ENCODE measurements at places on chromosomes 5 and 9.

GRCh38 chr5:57325678-57326397, 152.0 kb downstream of the GPBP1 start:
- peak; percentile 33 for DNase-seq

- peak; percentile 12 for DNase-seq
These were observed 15.7 kb downstream of the PHF2 start for GRCh38 chr9:93592008-93592642.

- no peak for DNase-seq
These were observed 116.2 kb upstream of the TBCA start for GRCh38 chr5:77892061-77893010.

DNA sequence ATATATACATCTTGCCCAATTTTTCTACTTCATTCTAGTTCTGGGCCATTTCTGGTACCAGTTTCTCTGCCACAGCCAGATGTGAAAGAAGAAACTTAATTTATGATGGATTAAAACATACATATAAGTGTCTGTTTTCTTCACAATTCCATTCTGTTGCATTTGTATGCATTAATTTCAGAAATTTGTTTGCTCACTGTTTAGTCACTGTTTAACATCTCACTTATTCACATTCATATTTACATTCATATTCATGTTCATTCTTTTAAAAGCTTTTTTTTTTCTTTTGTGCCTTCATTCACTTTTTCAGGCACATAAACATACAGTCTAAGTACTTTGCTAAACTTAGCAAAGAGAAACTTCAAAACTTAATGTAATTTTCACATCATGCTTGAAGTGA, 684.0 kb upstream of the CDH9 start:
- no peak for DNase-seq

DNA sequence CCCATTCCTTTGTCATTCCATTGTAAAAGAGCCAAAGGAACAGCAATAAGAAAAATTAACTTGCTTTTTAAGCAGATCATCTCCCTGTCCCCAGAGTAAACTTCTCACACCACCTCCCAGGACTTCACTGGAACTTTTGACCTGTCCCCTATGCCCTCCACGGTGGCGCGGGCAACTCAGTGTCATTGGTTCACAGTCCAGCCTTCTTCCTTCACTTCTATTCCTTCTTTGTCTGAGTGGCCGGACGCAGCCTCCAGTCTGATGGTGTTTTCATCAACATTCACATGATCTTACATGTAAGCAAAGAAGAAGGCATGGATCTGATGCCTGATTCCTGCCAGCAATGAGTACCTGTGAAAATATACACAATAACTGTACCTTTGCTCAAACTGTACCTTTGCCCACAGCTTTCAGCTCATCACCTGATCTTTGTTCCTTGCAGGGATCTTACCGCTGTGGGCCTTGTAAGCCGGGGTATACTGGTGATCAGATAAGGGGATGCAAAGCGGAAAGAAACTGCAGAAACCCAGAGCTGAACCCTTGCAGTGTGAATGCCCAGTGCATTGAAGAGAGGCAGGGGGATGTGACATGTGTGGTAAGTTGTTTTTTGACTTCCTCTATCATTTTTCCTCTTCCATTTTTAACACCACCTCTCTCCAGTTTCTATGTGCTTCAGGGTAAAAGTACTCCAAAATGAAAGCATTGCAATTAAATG, 32.5 kb downstream of the THBS4 start:
- DNase-seq: no peak

GRCh38 chr9:135701959-135702721, at the start of gene KCNT1:
Gene KCNT1 (plus strand): TSS chr9:135702185. CDS start chr9:135702259, 74 bp downstream.
- peak; percentile 32 for DNase-seq

GRCh38 chr9:110971705-110972104, 66.6 kb downstream of the LPAR1 start:
- DNase-seq: no peak

DNA sequence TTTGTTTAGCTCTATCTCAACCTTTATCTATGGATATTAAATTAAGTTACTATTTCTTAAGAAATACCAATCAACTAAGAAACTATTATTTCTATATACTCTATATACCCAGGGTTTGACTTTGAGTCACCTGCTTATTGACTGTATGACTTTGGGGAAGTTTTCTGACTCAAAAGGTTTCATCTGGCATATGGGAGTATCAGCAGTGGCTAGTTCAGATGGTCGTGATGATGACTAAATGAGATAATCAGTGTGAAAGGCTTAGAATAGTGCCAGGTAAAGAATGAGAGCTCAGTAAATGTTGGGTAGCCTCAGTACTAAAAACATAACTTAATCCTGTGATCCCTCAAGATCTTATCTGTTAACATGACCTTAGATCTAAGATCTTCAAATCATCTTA, 179.7 kb upstream of the ISL1 start:
- DNase-seq: no peak

- DNase-seq: no peak
These were observed 3.9 kb downstream of the SPTAN1 start for GRCh38 chr9:128556276-128556675.

DNA sequence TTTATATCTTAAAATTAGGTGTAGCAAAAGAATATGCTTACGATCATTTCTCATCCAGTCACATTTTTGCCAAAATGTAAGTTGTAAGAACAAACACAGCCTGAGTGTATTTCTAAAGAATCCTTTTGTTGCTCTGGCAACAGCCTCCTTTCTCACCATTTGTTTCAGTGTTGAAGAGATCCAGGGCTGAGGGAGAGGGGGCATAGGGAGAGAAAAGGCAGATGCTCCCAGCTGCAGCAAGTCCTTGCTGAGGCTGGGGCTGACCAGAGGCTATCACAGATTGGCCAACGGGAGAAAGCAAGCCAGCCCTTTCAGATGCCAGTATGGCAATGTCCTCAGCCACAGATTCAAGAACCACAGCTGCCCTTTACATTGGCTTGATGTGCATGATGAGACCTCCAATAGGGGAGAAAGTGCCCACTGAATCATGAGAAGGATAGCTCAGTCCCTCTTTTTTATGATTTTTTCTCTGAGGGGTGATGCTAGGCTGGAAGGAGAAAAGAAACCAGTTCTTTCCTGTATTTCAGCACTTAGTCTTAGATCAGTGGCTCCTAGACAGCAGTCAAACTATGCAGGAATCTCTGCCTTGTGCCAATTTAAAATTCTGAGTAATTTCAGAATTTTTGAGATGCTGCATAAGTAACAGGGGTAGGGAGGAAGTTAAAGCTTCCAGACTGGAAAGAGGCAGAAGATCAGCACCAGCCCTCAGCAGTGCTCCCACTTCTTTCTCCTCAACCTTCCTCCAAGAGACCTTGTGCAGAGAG, 142.1 kb downstream of the LHFPL2 start:
- peak; percentile 69 for DNase-seq

DNA sequence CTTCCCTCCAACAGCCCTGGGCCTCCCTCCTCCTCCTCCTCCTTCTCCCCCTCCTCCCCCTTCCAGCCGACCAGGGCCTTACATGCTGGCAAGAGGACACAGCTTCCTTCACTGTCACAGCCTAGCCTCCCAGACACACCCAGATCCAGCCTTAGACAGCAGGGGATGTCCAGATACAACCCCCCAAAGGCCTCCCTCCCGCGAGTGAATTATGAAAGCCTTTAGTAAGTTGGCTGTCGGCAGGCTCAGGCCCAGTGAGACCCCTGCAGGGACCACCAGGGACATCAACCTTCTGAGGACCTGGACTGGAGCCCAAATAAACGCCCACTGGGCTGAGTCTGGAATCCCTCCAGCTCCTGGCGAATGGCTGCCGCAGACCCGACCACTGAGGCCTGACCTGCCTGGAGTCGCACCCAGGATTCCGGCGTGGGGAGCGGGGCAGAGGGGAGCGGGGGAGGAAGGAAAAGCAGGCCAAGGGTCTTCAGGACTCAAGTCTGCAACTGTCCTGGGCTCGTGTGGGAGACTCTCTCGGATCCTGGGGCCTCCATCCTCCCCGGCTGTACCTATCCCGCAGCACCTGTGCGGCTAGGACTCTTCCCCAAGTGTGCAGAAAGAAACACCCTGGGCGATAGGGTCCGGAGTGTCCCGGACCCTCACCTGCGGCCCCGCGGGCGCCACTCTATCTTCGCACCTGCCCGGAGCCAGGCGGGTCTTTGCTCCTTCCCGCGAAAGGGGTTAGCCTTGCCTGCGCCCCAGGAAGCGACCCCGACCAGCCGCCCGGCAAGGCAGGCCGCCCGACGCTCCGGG, 705 bp downstream of the SEPTIN8 start:
- DNase-seq: peak; percentile 69

GRCh38 chr5:67770431-67771025, 445.0 kb upstream of the PIK3R1 start:
- no peak for DNase-seq

DNA sequence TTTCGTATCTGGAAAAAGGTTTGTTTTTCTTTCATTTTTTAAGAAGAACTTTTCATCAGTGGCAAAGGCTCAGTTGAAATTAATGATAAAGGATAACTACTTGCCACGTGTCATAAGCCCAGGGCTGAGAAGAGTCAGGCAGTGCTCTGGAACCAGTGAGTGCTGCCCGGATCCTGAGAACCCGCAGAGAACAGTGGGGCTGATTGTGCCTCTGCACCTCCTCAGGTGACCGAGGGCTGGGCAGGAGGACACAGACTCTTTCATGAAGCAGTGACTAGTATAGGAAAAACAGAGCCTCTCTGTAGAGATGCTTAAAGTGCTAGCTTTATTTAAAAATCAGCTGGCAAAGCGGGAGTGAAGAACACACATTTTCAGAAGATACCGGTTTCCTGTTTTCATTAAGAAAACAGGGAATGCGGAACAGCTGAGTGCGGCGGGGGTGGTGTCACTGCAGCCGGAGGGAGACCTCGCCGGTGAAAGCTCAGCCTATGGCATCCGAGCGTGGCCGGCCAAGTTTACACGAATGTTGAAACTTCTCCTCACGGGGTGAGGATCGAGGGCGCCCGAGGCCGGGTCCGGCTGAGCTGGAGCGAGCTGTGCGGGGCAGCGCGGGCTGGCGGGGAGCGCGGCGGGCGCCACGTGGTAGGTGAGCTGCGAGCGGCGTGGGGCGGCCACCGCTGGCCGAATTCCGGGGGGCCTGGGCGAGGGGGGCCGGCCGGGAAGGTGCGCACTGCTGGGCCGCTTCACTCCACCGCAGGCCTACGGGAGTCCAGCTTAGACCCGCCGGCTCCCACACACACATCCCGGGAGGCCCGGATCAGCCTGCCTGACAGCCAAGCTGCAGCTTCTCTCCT, 134.7 kb upstream of the DMRT1 start:
- DNase-seq: peak; percentile 73

DNA sequence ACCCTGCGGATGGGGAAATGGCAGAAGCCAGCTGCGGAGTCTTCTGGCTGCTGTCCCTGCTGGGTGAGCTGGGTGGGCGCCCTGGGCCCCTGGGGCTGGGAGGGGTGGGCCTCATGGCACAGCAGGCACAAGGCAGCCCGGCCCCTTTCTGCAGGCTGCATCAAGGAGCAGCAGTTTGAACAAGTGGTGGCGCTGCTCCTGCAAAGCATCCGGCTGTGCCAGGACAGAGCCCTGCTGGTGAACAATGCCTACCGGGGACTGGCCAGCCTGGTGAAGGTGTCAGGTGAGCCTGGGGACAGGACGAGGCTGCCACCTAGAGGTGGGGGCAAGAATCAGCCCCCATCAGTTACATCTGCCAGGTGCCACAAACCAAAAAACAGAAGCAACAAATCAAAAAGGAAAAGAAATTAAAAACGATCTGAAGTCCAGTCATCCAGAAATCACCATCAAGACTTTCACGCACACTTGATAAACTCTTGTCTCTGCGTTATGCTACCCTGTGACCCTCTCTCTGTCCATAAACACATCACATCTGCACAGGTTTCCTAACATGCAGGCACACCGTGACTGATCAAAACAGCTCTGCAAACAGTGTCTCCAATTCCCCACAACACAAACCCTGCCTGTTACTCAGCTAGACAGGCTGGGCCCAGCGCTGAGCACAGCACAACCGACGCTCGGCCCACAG, 13.9 kb downstream of the REXO4 start:
- peak; percentile 8 for DNase-seq

GRCh38 chr9:131799177-131799823, 59.4 kb upstream of the RAPGEF1 start:
- DNase-seq: peak; percentile 51

DNA sequence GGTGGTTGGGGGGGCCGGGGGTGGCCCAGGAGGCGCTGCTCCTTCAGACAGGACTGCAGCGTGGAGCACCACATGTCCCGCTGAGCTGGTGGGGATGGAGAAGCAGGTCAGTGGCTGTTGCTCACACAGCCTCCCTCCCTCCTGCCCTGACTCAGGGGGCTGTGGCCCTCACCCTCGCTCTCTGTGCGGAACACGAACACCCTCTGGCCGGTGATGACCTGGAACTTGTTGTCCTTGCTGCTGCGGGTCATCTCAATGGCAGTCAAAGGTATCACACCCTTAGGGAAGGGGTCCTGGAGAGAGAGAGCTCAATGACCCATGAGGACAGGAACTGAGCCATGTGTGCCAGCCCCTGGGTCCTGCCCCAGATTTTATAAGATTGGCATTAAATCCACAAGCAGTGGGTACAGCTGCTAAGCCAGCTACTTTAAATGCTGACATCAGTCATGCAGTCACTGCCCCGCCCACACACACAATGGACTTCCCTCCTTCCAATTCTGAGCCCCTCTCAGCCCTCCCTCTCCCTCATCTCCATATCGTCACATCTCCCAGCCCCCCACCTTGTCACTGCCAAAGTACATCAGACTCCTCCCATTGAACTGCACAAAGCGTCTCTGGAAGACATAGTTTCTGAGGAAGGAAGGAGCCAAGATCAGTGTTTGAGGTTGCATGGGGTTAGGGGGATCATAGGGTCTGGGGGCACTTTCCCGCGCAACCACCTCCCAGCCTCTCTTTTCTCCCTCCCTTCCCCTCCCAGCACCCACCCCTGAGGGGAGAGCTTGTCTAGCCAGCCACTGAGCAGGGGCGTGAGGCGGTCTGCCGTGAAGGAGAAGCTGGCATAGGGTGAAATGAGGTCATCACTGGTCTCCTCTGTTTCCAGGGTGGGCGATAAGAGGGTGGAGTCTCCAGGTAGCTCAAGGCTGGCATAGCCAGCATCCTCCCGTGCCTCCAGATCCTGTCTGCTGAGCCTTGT, 8.9 kb downstream of the ARAP3 start:
- DNase-seq: no peak

DNA sequence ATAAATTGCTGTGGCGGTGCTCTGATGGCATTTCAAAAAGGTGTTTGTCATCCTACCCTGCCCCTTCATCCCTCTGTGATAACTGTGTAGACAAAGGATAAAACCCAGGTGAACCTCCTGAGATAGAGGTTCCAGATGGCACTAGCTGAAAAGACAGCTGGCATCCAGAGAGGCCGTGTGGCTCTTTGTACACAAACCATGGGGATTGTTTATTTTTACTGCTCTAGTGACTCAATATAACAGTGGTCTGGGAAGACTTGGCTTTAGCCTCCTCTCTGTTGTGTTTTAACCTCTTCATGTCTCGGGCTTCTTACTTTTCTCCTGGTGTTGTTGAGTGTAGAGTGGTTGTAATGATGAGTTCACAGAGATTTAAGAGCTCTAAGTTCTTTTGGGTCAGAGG, 48.8 kb downstream of the SH3GL2 start:
- DNase-seq: no peak
